ENCODE measurements at places on chromosomes 5 and 9. TPM values are rescaled to one million over a fixed set of nuclear protein-coding genes. Genes with fewer than 3 reads are reported as not detected.

The BARX1 gene
- total RNA-seq = not detected

The CARTPT gene
- total RNA-seq = not detected

The TMEM171 gene
- total RNA-seq = not detected

The LCN9 gene
- not detected for total RNA-seq

The CDC20B gene
- total RNA-seq = not detected

The C6 gene
- not detected for total RNA-seq

The C9orf153 gene
- total RNA-seq = 1.6 TPM

The DMGDH gene
- 3.1 TPM for total RNA-seq

The ANKRD34B gene
- total RNA-seq = under 0.01 TPM

The PTPRD gene
- total RNA-seq = 75.7 TPM

The CKMT2 gene
- total RNA-seq = 92.9 TPM

The PCAT7 gene
- total RNA-seq = not detected

The SLC27A6 gene
- total RNA-seq = 1.6 TPM

The MRPL50 gene
- total RNA-seq = 17.2 TPM

The SLC36A2 gene
- total RNA-seq = under 0.01 TPM

The PCDHGC4 gene
- total RNA-seq = 3.7 TPM

The HRCT1 gene
- total RNA-seq = 2.1 TPM

The FCN1 gene
- total RNA-seq = 5.2 TPM
